ACHN (cell line): ENCODE measurements at places on chromosomes 2 and 18.

DNA sequence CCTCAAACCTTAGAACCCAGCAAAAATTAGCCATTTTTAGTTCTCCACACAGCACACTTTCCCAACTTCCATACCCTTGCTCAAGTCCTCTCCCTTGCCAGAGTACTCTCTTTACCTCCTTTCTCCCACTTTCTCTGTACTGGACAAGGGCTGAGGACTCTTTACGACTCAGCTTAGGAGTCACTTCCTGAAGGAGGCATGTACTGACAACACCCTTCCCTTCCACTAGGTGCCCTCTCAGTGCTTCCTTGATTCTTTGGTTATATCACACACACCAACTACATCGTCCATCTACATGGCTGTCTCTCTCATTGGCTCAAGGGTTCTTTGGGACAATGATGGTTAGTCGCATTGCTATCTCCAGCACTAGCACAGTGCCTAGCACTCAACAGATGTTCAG lies 5.2 kb upstream of the C18orf63 start:
- DNase-seq, result peak; percentile 54

- no peak for DNase-seq
Measured at GRCh38 chr2:181253438-181253837, 203.7 kb upstream of the ITGA4 start.

GRCh38 chr2:39377226-39377939 lies 59.7 kb downstream of the MAP4K3 start:
- no peak for DNase-seq

DNA sequence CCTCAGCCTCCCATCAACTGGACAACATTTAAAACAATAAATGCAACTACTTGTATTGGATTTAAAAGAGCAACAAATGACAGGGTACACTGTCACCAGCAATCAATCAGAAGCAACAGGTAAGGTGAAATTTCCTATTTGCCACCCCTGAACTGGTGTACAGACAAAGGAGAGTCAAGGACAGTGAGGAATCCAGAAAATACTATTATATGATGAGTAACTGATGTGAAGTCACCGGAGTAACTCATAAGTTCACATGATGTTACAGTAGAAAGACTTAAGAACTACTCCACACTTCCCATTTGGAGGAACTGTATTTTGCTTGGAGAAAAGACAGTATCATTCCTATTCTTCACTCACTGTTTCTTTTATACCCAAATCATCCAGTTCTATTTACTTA lies 4.1 kb upstream of the STAT1 start:
- peak; percentile 51 for DNase-seq

DNA sequence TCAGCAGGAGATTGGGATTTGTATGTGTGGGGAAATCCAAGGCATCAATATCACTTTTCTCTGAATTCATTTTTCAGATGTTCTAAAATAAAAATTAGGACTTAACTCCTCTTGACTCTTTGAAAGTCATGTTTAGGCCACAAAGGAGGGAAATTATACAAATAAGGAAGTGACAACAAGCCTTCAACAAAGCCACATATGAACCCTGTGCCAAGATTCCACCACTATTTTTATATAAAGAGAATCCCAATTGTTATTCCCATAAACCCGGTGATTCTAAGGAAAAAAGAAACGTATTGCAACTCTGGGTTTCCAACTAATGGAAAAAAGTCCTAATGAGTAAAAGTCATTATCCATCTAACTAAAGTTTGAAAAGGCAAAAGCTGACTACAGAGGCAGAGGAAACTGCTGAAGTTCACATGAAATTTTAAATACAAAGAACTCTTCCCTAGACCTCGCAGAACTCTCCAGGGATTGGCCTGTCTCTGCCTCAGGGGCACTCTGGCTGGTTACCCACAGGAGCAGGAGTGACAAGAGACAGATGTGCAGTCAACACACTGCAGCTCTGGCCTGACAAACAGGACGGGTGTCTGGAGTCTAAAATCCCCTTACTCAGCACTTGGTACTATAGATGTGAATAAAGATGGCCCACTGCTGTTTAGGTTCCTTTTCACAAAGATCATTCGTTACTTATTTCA lies 11.5 kb downstream of the NPC1 start:
- DNase-seq, result no peak

DNA sequence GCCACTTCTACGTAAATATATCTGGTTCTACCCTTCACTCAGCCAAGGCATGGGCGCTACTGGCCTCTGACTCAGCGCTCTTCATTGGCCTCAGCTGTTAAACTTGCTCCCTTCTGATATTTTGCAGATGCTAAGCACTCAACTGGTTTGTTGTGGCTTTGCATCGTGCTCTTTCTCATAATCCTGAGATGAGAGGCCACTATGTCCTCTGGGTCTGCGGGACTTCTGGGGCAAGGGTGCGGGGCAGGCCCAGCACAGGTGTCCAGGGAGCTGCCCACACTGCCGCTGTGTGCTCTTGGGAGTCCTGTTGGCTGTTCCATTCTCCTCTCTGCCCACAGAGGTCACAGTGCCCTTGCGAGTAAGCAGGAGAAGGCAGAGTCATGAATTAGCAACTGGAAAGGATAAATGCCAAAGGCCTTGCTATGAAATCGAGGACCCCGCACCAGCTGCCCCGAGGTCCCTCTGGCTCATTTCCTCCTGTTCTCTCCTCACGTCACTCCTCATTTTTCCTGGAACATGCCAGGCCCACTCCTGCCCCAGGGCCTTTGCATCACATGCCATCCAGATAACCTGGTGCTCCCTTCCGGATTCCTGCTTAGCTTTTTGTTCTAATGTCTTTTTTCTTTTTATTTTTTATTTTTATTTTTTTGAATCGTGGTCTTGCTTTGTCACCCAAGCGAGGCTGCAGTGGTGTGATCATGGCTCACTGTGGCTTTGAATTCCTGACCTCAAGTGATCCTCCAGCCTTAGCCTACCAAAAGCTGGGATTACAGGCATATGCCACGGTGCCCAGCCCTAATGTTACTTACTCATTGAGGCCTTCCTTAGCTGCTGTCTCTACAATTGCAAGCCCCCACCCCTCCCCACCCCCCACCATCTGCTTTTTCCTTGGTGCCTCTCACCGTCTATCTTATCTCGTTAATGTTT lies 34.9 kb upstream of the MAT2A start:
- peak; percentile 69 for DNase-seq

- peak; percentile 86 for DNase-seq
Measured at GRCh38 chr2:227884511-227884947, 13.1 kb downstream of the DAW1 start.

- DNase-seq, result no peak
Measured at GRCh38 chr2:11949732-11950523, 203.5 kb downstream of the LPIN1 start.

DNA sequence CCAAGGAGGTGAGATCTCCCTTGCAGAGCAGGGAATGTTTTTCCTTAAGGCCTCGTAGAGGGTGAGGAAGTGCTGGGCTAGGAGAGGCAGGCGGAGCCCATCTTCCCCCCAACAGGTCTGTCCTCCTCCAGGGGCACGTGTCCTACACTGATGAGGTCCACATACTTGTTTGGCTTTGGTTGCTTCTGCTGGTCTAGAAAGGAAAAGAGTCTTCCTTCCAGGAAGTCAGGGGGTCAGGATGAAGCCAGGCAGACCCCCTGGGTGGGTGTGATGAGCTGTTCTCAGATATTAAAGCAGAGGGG lies 6.0 kb downstream of the SH3BP4 start:
- DNase-seq, result no peak

DNA sequence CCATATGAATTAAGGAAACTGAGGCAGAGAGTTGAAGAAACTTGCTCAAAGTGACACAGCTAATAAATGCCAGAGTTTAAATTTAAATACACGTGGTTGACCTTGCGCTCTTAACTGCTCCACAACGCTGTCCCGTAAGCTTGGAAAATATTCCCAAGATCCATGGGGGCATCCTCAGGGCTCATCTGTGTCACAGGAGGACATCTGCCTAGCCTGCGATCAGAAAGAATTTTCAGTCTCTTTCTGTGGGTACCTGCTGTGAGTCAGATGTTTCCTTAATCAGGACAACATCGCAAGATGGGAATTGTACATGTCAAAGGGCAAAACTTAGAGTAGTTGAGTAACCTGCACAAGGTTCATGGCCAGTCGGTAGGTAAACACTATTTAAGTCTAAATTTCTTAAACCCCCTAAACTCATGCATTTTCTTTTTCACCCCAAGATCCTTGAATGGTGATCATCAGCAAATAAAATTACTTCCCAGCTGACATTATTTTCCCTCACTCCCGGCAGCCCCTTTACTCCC lies 1.4 kb downstream of the CMPK2 start:
- no peak for DNase-seq

- no peak for DNase-seq
Measured at GRCh38 chr2:179098080-179098689, 48.2 kb upstream of the CCDC141 start.

- DNase-seq, result no peak
Measured at GRCh38 chr2:58739033-58739432, 497.9 kb upstream of the FANCL start.

DNA sequence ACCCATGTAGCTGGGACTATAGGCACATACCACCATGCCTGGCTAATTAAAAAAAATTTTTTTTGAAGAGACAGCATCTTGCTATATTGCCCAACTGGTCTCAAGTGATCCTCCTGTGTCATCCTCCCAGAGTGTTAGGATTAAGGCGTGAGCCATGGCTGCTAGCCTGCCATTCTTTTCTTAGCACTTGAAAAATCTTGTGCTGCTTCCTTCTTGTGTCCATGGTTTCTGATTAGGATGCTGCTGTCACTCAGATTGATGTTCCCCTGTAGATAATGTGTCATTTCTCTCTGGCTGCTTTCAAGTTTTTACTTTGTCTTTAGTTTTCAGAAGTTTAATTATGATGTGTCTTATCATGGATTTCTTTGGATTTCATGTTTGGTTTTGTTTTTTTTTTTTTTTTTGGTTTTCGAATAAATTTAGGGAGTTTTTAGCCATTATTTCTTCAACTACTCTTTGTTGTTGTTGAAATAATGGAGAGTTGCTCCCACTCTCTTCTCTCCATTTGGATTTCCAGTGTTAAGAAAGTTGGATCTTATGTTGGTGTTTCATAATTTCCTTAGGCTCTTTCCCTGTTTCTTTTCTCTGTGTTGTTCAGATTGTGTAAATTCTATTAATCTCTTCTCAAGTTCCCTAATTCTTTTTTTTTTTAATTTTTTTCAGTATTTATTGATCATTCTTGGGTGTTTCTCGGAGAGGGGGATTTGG lies 2.5 kb downstream of the ATP9B start:
- no peak for DNase-seq

GRCh38 chr2:168895771-168896170 lies 5.3 kb upstream of the G6PC2 start:
- DNase-seq, result no peak

- no peak for DNase-seq
Measured at GRCh38 chr2:187319441-187320108, 128.5 kb downstream of the CALCRL start.

DNA sequence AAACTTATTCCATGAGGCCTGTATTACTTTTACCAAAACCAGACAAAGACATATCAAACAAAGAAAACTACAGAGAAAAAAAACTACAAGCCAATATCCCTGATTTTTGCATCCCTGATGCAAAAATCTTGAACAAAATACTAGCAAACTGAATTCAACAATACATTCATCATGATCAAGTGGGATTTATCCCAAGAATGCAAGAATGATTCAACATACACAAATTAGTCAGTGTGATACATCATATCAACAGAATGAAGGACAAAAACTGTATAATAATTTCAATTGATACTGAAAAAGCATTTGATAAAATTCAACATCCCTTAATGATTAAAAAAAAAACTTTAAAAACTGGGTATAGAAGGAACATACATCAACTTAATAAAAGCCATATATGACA lies 106.8 kb downstream of the SLC39A10 start:
- DNase-seq, result no peak

DNA sequence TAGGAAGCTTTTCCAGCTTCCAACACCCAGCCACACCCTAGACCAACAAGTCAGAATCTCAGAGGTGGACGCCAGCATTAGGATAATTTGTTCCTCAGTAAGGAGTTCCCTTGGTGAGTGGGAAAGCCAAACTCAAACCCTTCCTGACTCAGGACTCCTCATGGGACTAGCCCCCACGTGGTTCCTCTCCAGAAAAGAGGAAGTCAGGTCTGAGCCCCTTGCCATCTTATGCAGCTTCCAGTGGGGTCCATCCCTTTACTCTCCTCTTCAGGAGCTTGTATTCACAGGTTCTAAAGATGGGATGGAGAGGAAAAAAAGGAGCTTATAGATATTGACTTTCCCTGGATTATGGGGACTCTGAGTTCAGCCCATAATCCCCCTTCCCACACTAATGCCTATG lies 14.8 kb upstream of the NOTO start:
- no peak for DNase-seq

GRCh38 chr2:188551671-188552070 lies 260.0 kb downstream of the GULP1 start:
- DNase-seq, result no peak

GRCh38 chr2:152472481-152472887 lies 137.5 kb downstream of the FMNL2 start:
- DNase-seq, result no peak

- no peak for DNase-seq
Measured at GRCh38 chr2:84187258-84187657, 271.8 kb downstream of the SUCLG1 start.

DNA sequence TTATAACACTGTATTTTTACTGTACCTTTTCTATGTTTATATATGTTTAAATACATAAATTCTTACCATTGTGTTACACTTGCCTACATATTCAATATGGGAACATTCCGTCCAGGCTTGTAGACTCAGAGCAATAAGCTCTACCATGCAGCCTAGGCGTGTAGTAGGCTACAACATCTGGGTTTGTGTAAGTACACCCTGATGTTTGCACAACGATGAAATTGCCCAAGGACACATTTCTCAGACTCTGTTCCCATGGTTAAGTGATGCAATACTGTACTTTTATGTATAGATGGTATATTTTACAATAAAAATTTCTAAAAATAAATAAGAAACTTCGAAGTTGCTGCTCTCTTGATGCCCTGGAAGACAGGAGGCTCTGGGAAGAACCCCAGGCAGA lies 38.4 kb downstream of the YPEL5 start:
- no peak for DNase-seq

- no peak for DNase-seq
Measured at GRCh38 chr2:8172661-8173060, 509.2 kb upstream of the ID2 start.

GRCh38 chr18:57801325-57801724 lies 1.8 kb downstream of the ATP8B1 start:
- no peak for DNase-seq

DNA sequence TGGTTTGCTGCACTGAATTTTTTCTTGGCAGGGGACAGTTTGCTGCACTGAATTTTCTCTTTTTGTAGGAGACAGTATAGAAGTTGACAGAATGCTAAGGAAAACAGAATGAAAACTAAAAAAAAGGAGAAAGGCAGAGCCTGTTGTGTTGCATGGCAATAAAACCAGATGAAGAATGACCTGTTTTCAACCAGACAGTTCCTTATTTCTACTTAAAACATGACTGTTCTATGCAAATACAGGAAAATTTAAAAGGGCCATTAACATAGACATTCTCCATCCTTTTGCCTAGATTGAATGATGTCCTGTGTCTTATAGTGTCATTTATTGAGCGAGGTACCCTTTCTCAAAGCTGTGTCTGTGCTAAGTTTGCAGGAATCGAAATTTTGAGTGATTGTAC lies 33.3 kb downstream of the ABI2 start:
- no peak for DNase-seq

- DNase-seq, result no peak
Measured at GRCh38 chr2:26941486-26941885, 29.0 kb upstream of the MAPRE3 start.

- DNase-seq, result no peak
Measured at GRCh38 chr2:207167099-207167923, 1.6 kb upstream of the KLF7 start.
